Stimulated activated CD4-positive, alpha-beta T cell treated with anti-CD3 and anti-CD28 coated beads, TNF-alpha, amount 100 ng/mL, for 1 hour (primary cell): ENCODE measurements at places on chromosomes 4 and X.

GRCh38 chr4:38266616-38267015 is 306.4 kb downstream of the PTTG2 start:
- no peak for DNase-seq

- no peak for DNase-seq
These were observed 317.1 kb upstream of the PABPC4L start for GRCh38 chr4:134518574-134519217.

GRCh38 chrX:22165732-22166457 is 106.8 kb upstream of the CBLL2 start:
- DNase-seq = no peak

DNA sequence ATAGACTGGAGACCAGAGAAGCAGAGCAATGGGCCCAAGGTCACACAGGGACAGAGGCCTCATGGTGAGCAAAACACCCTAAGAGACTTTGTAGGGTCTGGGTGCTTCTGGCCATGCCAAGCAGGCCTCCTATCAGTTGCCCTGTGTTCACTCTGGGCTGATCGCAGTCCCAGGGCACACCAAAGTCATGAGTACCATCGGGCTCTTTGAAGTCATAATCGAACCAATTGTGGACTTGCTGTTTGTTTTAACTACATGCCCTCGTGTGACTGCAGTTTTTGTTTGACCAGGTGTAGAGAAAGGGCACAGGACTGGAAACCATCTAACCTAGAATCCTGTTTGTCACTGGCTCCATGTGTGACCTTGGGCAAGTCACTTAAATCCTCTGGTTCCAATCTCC is 172.5 kb upstream of the CPEB2 start:
- no peak for DNase-seq

DNA sequence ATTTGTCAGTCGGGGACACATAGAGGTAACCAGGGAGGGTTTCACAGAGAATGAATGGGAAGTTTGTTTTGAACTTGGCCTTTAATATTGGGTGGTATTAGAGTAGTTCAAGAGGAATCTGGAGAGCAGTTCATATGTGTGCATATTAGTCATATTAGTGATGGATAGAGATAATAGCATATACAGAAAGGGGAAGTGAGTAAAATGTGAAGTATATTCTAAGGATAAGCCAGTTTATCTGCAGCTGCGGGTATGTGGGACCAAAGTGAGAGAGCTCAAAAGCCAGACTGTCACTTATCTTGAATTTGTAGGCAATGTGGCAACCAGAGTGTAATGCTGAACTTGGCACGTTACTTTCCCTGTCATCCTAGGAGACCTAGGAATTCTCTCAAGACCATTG is 169.9 kb downstream of the AFF2 start:
- DNase-seq = no peak

DNA sequence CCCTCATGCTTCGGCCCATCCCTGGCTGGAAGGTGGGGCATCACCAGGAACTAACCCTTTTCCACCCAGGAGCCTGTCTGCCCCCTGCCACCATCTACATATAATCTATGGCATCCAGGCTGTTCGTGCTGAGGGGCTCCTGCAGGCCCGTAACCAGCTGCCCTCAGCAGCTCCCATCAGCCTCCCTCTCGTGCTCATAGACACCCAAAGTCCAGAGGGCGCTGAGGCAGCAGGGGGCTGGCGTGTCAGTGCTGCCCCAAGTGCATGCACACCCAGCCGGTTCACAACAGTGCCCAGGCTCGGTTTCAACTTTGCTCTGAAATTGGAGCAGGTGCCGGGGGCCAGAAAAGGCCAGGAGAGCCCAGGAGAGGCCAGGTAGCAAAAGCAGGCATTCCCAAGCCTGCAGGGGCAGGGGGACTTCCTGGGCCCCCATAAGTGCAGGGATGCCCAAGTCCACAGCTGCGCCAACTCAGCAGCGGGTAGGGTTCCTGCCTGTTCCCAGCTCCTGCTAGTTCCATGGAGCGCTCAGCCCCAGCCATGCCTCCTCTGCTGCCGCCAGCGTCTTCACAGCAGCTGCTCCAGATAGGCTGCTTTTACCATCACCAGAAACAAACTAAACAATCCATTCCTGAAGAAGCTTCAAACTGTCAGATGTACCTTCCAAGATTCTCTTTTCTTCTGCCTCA is 558.2 kb upstream of the GNPDA2 start:
- no peak for DNase-seq
